ENCODE measurements at places on chromosomes 7 and 10. TPM values are rescaled to one million over a fixed set of nuclear protein-coding genes. Genes with fewer than 3 reads are reported as not detected.

DNA sequence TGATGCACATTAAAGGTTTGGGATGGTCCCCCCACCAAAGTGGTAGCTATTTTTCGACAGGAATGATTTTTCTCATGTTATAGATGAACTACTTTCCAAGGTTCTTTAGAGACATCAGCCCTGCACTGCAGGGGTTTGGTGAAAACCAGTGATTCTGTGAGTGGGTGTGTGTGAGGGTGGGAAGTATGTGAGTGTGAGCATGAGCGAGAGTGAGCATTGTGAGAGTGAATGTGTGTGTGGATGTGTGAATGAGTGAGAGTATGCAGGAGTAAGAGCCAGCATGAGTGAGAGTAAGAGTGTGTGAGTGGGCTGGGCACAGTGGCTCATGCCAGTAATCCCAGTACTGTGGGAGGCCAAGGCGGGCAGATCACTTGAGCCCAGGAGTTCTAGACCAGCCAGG is 75.0 kb downstream of the GOLGA7B start:
- no peak for DNase-seq

DNA sequence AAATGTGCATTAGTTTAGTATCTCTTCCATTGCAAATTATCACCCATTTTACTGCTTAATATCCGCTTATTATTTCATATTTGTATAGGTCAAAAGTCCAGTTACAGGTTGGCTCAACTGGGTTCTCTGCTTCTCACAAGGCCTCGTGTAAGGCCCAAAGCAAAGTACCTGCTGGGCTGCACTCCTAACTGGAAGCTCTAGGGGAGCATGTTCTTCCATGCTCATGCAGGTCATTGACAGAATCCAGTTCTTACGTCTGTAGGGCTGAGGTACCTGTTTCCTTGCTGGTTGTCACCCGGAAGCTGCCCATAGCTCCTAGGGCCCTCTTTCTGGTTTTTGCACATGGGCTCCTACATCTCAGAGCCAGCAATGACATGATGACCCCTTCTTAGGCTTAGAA is 79.6 kb downstream of the RAPGEF5 start:
- no peak for DNase-seq

DNA sequence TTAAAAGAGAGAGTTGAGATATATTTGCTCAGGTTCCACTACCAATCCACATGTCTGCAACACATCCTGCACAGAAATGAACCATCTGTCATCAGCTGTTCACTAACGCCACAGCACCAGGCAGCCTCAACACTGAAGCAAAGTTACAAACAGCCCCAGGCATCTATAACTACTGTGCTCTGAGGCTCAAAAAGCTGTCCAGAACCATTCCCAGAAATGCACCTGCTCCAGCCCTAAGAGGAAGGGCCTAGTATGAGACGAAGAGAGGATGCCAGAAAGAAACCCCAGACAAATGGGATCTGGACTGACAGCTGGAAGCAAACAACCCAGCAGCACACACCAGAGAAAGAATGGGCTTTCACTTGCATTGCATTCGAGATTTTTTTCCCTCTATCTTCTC is 159.3 kb downstream of the ELMO1 start:
- no peak for DNase-seq

- no peak for DNase-seq
These were observed 74.1 kb downstream of the HIPK2 start for GRCh38 chr7:139703487-139704307.

DNA sequence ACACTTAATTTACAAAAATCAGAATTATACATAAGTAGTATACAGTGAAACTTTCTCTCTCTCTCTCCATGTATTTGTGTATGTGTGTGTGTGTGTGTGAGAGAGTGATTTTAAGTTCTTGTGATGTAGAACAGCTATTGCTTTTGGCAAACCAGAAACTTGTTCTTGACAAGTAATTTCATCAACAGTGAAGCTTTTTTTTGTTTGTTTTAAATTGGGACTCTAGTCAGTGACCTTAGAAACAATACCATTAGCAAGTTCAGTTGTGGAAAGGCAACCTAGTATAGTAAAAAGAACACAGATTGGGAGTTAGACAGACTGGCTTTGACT is 319.1 kb downstream of the PTEN start:
- DNase-seq: no peak

- no peak for DNase-seq
These were observed 168.6 kb upstream of the ETV1 start for GRCh38 chr7:14158111-14158510.

DNA sequence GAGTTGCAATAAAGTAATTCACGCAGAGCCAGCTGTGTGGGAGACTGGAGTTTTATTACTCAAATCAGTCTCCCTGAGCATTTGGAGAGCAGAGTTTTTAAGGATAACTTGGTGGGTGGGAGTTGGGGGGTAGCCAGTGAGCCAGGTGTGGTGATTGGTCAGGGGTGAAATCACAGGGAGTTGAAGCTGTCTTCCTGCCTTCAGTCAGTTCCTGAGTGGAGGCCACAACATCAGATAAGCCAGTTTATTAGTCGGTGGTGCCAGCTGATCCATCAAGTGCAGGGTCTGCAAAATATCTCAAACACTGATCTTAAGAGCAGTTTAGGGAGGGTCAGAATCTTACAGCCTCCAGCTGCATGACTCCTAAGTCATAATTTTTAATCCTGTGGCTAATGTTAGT is 3.3 kb upstream of the CYP51A1 start:
- no peak for DNase-seq

DNA sequence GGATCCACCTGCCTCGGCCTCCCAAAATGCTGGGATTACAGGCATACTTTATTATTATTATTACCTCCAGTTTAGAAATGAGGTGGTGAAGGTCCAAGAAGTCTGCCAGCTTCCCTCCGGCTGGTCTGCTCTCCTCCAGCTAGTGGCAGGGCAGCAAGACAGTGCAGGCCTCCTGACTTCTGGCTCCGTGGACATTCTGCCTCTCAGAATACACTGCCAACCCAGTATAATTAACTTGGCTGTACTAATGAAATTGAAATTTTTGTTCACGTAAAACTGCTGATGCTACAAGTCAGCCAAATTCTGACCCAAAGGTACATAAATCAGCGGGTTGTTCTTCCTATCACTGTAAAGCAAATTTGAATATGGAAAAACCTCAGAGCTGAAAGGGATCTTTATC is 7.6 kb upstream of the PDE1C start:
- no peak for DNase-seq

GRCh38 chr10:25177093-25177753 is 2.4 kb downstream of the GPR158 start:
- no peak for DNase-seq

DNA sequence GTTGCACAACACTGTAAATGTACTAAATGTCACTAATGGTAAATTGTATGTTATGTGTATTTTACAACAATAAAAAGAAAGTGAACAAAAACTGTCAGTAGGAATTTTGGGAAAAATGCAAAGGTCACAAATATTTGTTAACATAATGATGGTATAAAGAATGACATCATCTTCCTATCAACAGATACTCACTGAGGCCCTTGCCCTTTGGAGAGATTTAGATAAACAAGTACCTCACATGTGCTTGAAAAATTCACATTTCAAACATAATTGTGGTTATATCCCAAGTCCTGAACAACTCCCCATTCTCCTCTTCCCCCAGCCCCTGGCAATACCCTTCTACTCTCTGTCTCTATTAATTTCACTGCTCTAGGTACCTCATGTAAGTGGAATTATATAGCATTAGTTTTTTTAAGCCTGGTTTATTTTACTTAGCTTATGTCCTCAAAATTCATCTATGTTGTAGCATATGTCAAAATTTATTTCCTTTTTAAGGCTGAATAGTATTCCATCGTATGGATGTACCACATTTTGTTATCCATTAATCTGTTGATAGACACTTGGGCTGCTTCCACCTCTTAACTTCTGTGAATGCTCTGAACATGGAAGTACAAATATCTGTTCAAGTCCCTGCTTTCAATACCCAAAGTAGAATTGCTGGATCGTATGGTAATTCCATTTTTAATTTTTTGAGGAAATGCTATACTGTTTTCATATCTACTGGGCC is 90.5 kb downstream of the WIPF3 start:
- no peak for DNase-seq

GRCh38 chr10:17645621-17646345 is 1.8 kb downstream of the STAM start:
- DNase-seq: no peak

GRCh38 chr10:98139431-98139830 is 5.0 kb downstream of the R3HCC1L start:
- DNase-seq: no peak

DNA sequence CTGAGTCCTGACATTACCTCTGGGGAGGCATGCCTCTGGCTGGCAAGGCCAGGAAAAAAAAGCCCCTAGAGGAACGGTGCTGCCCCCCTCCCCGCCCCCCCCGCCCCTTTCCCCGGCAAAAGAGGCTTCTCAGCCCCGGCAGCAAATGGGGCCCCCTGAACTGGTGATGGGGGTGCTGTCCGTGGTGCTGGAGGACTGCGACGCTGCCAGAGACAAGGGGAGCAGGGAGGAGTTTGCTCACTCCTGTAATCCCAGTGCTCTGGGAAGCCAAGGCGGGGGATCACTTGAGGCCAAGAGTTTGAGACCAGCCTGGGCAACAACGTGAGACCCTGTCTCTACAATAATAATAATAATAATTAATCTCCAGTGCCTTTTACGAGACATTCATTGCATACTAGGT is 23.7 kb downstream of the SRRM3 start:
- no peak for DNase-seq

DNA sequence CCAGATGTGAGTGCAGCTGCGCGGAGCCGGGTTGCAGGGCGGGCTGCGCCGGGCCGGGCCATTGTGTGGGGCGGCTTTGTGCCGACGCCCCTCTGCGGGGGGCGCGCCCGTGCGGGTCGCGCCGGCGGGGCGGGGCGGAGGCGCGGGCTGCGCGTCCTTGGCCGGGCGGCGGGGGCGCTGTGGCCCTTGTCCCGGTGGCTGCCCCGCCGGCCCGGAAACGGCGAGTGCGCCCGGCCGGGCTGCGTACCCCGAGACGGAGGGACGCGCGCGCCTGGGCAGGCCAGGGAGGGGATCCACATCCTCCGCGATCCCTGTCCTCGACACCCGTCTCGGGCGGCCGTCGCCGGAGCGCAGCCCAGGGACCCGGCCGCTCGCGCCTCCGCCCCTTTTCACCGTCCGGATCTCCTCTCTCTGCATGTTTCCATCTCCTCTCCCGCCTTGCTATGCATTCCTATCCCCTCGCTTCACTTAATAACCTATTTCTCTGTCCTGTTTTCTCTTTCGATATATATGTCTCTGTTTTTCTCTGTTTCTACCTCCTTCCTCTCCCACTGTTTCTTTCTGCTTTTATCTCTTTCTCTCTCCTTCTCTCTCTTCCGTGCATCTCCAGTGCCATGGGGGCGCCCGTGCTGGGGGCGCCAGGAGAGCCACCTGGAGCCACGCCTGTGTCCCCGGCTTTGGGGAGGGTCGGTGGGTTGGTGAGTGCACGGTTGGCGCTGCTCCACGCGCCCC is 765 bp downstream of the PFKFB3 start:
- DNase-seq: peak; percentile 36

- DNase-seq: no peak
These were observed 507.4 kb downstream of the SORCS3 start for GRCh38 chr10:105148456-105148855.

GRCh38 chr7:70771451-70771850 is 360.5 kb upstream of the GALNT17 start:
- no peak for DNase-seq

GRCh38 chr10:17984056-17984455 is 32.3 kb downstream of the SLC39A12 start:
- DNase-seq: no peak

The VWDE gene
- 4.9 TPM for total RNA-seq

DNA sequence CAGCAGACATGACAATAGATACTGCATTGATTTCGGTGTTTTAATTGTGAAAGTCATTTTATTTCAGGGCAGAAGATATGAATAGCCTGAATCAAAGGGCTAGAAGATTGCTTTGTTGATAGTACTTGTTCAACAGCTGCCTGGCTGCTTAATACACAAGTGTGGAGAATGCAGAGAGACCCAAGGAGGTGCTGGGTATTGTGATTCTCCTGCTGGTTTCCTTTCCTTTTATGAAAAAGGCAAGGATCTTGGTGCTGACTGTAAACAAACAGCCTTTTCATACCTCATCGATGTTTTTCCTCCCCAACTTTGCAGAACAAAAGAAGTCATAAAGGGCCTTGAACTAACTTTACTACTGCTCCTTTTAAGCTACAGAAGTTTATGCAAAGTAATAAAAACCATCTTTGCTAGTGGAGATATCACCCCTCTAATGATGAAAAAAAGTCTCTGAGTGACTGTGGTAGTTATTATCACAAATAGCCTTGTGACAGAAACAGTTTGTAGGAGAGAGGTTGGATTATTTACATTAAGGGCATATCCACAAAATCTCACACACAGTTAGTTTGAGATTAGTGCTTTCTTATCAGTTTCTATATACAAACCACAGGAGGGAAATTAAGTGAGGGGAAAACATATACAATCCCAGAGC is 800.0 kb downstream of the LRMDA start:
- DNase-seq: no peak

DNA sequence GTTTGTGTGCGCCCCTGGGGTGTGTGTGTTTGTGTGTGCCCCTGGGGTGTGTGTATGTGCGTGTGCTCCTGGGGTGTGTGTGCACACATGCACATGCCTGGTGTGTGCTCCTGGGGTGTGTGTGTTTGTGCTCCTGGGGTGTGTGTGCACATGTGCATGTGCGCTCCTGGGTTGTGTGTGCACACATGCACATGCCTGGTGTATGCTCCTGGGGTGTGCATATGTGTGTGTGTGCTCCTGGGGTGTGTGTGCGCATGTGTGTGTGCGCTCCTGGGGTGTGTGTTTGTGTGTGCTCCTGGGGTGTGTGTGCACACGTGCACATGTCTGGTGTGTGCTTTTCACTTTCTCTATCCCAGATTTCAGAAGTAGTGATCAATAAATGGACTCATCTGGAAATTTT is 321.0 kb downstream of the WDR37 start:
- DNase-seq: no peak

GRCh38 chr7:102833343-102833742 is 79.5 kb upstream of the LRRC17 start:
- no peak for DNase-seq

- DNase-seq: no peak
These were observed 462.8 kb upstream of the ZWINT start for GRCh38 chr10:56823849-56824248.

DNA sequence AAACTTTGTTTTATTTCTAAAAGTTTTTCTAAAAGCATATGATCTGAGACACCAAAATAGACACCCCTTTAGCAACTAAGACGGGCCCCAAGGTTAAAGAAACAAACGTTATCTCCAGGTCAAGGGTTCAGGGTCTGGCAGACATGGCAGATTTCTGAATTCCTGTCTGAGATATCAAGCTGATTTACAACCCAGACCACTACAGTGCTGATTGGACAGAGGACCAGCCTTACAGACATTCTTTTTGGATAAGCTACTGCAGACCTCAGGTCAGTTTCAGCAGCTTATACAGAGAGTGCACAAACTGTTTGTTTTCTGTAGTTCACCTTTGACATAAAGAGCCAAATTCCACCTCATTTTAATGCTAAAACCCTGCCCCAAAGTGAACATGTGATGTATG is 34.8 kb downstream of the SVOPL start:
- no peak for DNase-seq

All from naive thymus-derived CD4-positive, alpha-beta T cell (primary cell).